ENCODE measurements at places on chromosomes 5 and 9. TPM values are rescaled to one million over a fixed set of nuclear protein-coding genes. Genes with fewer than 3 reads are reported as not detected.

Gene MVB12B
- 2.4 TPM for polyA plus RNA-seq

Gene TPPP
- not detected for polyA plus RNA-seq

Gene C5orf15
- polyA plus RNA-seq, result 122 TPM

Gene FOXD4L4
- polyA plus RNA-seq, result not detected

Gene COL23A1
- polyA plus RNA-seq, result not detected

Gene SPINK5
- not detected for polyA plus RNA-seq

Gene SPATA31C1
- not detected for polyA plus RNA-seq

Gene CDH18
- polyA plus RNA-seq, result 0.32 TPM

Gene ARL14EPL
- polyA plus RNA-seq, result not detected

Gene CCDC180
- polyA plus RNA-seq, result 0.22 TPM

Gene QRFP
- polyA plus RNA-seq, result 0.18 TPM

Gene MCIDAS
- polyA plus RNA-seq, result not detected

Gene ZBED3
- 0.75 TPM for polyA plus RNA-seq

Gene SLC36A2
- polyA plus RNA-seq, result not detected

Gene MZB1
- 0.32 TPM for polyA plus RNA-seq

Gene EPB41L4B
- 0.33 TPM for polyA plus RNA-seq

Gene SLC25A2
- not detected for polyA plus RNA-seq

Gene ADGRV1
- polyA plus RNA-seq, result not detected

Gene AGXT2
- not detected for polyA plus RNA-seq

Gene DBH
- polyA plus RNA-seq, result not detected

Gene TLE4
- polyA plus RNA-seq, result 25.2 TPM
